SK-MEL-5 (cell line): ENCODE measurements at places on chromosomes 2 and 18. TPM values are rescaled to one million over a fixed set of nuclear protein-coding genes. Genes with fewer than 3 reads are reported as not detected.

GRCh38 chr2:100213595-100213994, 71.2 kb upstream of the AFF3 start:
- DNase-seq = no peak

- DNase-seq = peak; percentile 28
Observed at GRCh38 chr18:60676815-60677214, 304.2 kb upstream of the MC4R start.

ZNF892 gene
- 1.2 and 1.3 TPM in 2 replicates for total RNA-seq

IL1F10 gene
- not detected in 2 replicates for total RNA-seq

DNA sequence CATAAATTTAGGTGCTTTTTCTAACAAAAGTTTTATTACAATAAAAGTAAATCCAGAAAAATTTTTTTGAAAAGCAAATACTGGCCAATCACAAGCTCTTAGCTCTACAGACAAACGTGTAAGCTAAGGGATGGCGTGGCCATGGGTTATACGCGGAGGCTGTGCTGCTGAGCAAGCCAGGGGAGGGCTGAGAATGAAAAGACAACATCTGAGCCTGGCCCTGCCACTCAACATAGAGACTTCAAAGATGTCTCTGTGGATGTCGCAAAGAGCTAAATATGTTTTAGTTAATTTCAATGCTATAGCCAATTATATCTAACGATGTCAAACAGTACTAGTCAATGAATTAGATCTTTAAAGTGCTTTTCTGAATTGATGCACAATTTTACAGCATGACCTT, 33.3 kb upstream of the NT5DC4 start:
- no peak for DNase-seq

GRCh38 chr2:224523626-224524577, 61.3 kb downstream of the CUL3 start:
- DNase-seq = no peak
